Foreskin fibroblast (primary cell): ENCODE measurements at places on chromosomes 7 and 10.

DNA sequence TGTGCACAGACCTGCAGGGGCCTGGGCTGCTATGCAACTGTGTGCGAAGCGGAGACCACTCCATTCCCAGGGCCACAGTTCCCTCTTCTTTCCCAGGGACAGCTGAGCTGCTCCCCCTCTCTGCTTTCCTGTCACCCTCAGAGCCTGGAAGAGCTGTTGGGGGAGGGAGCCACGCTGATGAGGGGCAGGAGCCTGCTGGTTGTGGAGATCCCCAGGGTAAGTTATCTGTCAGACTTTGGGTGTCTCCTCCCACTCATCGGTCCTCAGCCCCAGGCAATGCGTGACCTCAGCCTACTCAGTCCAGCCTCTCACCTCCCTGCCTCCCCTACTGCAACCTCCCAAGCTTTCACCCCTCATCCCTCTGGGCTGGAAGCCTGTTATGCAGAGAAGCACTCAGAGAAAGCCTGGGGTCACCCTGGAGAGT lies 53.5 kb downstream of the ZNF467 start:
- DNase-seq: no peak

GRCh38 chr7:135976312-135977006 lies 700 bp downstream of the MTPN start:
- DNase-seq: no peak

- DNase-seq: no peak
These were observed 32.3 kb downstream of the FAM107B start for GRCh38 chr10:14742382-14742781.

- no peak for DNase-seq
These were observed 2.2 kb upstream of the CCDC3 start for GRCh38 chr10:13003759-13004158.

DNA sequence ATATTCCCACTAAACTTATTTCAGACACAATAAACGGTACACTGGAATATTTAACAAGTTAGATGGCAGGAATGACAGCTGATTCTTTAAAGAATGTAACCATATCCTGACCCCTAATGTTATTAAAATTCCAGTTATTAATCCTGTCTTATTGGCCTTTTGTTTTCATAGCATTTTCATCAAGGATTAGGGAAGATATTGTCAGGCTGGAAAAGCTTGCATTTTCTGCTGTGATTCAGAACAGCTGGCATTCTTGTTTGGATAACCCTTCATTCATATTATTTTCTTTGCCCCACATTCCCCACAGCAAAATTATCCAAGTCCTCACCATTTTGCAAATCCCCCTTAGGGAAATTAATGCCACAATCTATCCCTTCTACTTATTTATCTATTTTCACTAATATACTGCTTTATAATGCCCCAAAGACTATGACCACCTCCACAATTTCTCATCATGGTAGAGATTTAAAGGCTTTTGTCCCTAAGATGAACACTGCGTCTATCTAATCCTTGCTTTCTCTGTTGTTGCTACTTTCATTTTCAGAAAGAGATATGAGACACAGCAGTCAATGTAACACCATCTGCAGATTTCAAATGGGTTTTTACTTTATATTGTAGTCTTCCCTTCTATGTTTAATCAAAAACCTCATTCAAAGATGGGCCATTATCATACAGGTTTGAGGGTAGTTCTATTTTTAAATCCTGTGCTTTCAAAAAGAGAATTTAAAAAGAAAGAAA lies 475.1 kb downstream of the PARD3 start:
- peak; percentile 42 for DNase-seq

- DNase-seq: peak; percentile 73
These were observed 38.1 kb downstream of the COL13A1 start for GRCh38 chr10:69839696-69840345.

- DNase-seq: no peak
These were observed 95.2 kb downstream of the PDGFA start for GRCh38 chr7:424301-424935.

GRCh38 chr7:33804140-33804660 lies 101.1 kb upstream of the BMPER start:
- DNase-seq: no peak

GRCh38 chr7:37433166-37433565 lies 15.5 kb downstream of the ELMO1 start:
- DNase-seq: no peak

DNA sequence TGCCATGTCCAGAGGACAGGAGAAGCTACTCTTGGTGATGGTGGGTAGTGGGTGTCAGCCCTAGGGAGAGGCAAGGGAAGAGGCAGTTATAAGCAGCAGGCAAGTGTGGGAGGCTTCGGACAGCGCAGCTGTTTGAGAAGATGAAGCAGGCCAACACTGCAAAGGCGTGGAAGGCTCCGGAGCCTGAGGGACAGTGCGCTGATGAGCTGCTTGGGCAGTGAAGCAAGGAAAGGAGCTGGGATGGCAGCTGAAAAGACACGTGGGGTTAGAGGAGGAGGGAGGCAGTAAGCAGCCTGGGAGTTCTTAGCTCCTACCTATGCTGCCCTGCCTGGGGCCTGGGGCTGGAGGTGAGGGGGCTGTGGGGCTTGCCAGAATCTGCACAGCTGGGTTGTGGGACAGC lies 50.1 kb upstream of the CRTAC1 start:
- DNase-seq: no peak

DNA sequence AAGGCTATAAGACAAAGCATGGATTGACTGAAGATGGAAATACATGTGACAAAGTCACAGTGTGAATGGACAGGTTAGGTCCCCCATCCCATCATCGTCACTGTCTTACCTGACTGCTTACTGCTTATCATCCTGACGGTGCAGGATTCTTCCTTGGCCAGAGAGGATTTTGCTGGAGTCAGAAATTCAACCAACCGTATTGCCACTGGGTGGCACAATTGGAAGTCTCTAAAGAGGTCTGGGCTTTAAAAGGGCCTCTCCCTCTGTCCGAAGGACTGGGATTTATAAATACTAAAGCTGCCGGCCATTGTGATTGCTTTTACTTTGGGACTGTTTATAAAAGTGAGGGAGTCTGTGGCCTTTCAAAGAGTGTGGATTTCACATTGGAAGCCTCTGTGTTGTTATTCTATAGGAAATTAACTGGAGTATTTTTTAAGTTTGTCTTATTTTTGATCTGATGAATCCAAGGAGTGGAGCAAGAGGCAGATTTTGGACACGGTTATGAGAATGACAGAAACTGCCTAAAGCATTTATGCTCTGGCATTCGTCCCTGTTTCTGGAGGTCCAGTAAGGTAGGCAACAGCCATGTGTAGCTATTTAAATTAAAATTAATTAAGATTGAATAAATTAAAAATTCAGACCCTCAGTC lies 113.3 kb upstream of the CREB5 start:
- DNase-seq: peak; percentile 87

DNA sequence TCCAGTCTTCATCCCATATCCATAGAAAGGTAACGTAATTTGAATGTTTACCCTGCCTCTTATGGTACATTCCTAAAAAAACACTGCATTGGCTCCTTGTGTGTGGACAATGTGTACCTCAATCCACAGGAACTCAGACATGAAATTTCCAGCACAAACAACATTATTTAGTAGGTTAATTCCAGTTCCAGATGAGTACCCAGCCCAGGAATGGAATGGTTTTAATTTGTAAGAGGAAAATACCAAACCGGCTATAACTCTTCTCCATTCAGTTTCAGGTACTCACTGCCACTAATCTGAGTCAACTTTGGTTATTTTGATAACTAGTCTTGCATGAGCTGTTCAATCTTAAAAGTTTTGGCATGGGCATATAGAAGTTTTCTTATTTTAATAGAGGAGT lies 39.0 kb downstream of the TFPI2 start:
- DNase-seq: no peak
